ENCODE measurements at places on chromosomes 4 and X.

GRCh38 chr4:2691952-2692435 is 64.1 kb downstream of the TNIP2 start:
- no peak for DNase-seq

DNA sequence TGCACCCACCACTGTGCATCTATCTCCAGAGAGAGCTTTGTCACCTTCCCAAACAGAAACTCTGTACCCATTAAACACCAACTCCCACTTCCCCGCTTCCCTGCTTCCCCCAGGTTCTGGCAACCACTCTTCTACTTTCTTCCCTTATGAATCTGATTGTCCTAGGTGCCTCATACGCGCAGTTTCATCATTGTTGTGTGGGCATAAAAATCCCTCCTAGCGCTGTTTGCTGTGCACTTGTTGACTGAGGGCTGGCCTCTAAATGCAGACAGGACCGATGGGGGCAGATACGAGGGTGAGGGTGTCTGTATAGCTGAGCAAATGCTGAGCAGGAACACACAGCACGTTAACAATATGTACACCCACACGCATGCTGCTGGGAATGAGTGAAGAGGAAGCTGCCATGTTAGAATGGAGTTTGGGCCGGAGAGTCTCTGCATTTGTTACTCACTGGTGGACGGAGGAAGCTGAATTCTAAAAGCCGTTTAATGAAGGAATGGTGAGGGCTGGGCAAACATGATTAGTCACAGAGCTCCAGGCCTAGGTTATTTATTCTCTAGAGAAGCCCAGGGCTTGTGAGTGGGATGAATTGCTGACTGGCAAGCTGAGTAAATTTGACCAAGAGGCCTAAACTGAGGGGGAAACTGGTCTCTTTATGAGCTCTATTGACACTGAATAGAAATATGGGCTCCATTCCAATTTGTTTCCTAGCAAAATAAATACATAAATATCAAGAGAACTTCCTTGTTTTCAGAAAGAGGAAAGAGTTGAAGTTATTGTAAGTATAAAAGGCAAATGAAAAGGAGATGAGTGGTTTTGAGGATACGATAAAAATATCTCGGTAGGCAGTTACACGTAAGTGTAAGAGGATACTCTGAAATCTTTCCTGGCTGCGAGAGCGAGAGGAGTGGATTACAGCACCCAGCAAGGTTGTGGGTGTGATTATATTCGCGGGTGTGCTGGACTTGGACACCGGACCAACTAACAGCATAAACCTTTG is 95.9 kb upstream of the RPS6KA3 start:
- DNase-seq = no peak

DNA sequence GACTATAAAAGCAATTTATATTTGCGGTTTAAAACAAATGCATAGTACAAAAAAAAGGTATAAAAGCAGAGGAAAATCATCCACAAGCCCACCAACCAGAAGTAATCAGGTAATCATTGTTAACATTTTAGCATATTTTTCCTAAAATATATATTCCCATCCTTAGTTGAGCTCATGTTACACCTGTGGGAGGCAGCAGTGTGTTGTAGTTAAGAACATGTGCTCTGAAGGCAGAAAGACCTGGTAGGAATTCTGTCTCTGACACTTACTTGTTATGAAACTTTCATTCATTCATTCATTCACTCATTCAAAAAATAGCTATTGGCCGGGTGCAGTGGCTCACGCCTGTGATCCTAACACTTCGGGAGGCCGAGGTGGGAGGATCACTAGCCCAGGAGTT is 15.4 kb upstream of the CDKL5 start:
- peak; percentile 14 for DNase-seq

DNA sequence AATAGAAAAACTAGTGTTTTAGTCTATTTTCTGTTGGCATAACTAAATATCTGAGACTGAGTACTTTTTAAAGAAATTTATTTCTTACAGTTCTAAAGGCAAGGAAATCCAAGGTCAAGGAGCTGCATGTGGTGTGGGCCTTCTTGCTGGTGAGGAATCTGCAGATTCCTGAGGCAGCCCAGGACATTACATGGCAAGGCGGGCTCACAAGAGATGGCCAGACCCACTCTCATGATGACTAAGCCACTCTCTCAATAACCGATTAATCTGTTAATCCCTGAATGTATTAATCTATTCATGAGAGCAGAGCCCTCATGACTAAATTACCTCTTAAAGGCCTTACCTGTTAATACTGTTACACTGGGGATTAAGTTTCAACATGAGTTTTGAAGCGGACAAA is 340.8 kb downstream of the GRXCR1 start:
- DNase-seq = peak; percentile 73

DNA sequence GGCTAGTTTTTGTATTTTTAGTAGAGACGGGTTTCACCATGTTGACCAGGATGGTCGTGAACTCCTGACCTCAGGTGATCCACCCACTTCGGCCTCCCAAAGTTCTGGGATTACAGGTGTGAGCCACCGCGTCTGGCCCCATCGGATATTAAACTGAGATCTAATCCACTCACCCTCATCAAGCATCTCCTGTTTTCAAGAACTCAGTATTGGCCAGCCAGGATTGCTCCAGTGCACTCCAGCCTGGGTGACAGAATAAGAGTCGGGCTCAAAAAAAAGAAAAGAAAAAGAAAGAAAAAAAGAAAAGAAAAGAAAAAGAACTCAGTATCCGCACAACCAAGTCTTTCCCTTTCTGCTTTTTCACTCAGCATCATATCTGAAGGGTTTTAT is 167.6 kb downstream of the OR13H1 start:
- DNase-seq = no peak

DNA sequence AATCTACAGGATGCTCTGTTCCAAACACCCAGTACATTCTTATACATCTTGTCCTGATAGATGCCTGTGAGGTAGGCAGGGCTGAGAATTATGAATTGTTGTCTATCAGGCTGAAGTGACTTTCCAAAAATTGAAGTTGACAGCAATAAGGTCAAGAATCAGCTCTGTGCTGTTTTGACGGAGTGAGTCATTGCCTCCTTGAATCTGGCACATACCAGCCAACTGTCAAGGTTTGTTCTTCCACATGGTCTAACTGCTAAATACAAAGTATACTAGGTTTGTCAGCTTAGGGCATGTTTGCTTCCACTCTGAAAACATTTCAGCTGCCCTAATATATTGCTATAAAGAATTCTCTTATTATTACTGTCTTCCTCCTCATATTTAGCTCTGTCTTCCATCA is 32.3 kb downstream of the SH3RF1 start:
- DNase-seq = no peak

Measured in NCI-H524 treated with DMSO at 0.1 percent for 48 hours (cell line).